Endothelial cell (in vitro differentiated cells): ENCODE measurements at places on chromosomes 5 and 9. TPM values are rescaled to one million over a fixed set of nuclear protein-coding genes. Genes with fewer than 3 reads are reported as not detected.

- peaks cover 19% of the 10 kb centered on the region for H3K36me3 ChIP-seq
- H3K27me3 ChIP-seq: peaks cover 3% of the 10 kb centered on the region
- peaks cover 46% of the 10 kb centered on the region for H3K4me1 ChIP-seq
- H3K4me3 ChIP-seq: peak overlapping the region; percentile 64
- H3K27ac ChIP-seq: no peak overlapping the region
- no peak for DNase-seq
Observed at GRCh38 chr5:76669245-76669644, 46.0 kb upstream of the F2RL2 start.

GRCh38 chr5:150993826-150994412, 26.5 kb upstream of the GPX3 start:
- no peaks in the 10 kb centered on the region for H3K27me3 ChIP-seq
- H3K27ac ChIP-seq: no peak overlapping the region
- peaks cover 14% of the 10 kb centered on the region for H3K36me3 ChIP-seq
- H3K4me1 ChIP-seq: no peaks in the 10 kb centered on the region
- no peak overlapping the region for H3K4me3 ChIP-seq

DNA sequence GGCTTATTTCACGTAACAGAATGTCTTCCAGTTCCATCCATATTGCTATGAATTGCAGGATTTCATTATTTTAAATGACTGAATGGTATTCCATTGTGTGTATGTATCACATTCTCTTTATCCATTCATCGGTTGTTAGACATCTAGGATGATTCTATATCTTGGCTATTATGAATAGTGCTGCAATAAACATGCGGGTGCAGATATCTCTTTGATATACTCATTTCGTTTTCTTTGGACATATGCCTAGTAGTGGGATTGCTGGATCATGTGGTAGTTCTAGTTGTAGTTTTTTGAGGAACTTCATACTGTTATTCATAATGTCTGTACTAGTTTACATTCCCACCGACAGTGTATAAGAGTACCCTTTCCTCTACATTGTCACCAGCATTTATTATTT, 460.5 kb downstream of the MAN2A1 start:
- H3K27ac ChIP-seq: no peak overlapping the region
- H3K4me1 ChIP-seq: no peaks in the 10 kb centered on the region
- no peak overlapping the region for H3K4me3 ChIP-seq

DNA sequence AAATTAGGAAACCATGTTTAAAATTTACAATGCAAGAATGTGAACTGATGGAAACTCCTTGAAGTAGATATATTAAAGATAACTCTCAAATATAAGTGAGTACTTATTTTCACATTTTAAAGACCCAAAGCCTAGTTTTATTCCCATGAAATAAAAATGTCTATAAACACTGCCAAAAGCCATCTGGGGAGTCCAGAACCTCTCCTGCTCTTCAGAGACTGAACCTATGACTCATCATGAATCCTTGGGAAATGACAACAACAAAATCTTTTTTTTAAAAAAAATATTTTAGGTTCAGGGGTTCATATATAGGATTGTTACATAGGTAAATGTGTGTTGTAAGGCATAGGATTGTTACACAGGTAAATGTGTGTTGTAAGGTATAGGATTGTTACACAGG, 33.8 kb upstream of the FYB1 start:
- H3K4me3 ChIP-seq: no peak overlapping the region
- DNase-seq: no peak
- peaks cover under 1% of the 10 kb centered on the region for H3K27me3 ChIP-seq
- no peaks in the 10 kb centered on the region for H3K4me1 ChIP-seq
- no peak overlapping the region for H3K27ac ChIP-seq
- no peaks in the 10 kb centered on the region for H3K36me3 ChIP-seq

GRCh38 chr9:98099346-98099745, 19.7 kb downstream of the TRIM14 start:
- no peaks in the 10 kb centered on the region for H3K4me1 ChIP-seq
- H3K36me3 ChIP-seq: no peaks in the 10 kb centered on the region
- H3K4me3 ChIP-seq: no peak overlapping the region
- no peak overlapping the region for H3K27ac ChIP-seq

GRCh38 chr9:121684381-121685145, 33.1 kb downstream of the DAB2IP start:
- no peak overlapping the region for H3K4me3 ChIP-seq
- H3K27ac ChIP-seq: no peak overlapping the region
- H3K4me1 ChIP-seq: peaks cover 9% of the 10 kb centered on the region
- peaks cover 20% of the 10 kb centered on the region for H3K36me3 ChIP-seq
- DNase-seq: peak; percentile 69

DNA sequence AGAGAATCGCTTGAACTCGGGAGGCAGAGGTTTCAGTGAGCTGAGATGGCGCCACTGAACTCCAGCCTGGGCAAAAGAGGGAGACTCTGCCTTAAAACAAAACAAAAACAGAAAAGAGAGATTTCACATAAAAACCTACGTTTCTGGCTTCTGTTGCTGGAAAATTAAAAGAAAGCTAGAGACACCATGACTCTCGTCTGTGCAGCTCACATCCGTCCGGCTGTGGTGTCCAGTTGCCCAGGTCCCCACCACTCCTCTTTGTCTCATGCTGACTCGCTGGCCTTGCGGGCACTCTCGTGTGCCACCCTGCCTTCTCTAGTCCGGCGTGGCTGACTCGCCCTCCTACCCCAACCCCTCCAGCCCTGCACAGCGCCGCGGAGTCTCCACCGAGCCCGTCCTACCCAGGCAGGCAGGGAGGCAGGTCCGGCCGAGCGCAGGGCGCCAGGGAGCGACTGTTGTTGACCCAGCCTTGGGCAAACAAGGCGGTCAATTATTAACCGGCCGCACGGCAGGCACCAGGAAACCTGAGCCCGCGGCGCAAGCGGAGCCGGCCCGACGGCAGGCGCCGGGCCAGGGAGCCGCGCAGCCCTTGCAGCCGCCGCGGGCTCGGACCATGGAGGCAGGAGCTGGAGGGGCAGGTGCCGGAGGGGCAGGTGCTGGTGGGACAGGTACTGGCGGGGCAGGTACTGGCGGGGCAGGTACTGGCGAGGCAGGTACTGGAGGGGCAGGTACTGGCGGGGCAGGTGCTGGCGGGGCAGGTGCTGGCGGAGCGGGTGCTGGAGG, at the start of gene PRRT1B:
PRRT1B (plus strand) TSS at position 521 of the 783 bp plus-strand sequence; CDS start at position 614, 93 bp downstream.
- H3K4me1 ChIP-seq: peaks cover 11% of the 10 kb centered on the region
- H3K4me3 ChIP-seq: peak within 1 kb of the TSS; percentile 69
- H3K27me3 ChIP-seq: peaks cover 38% of the 10 kb centered on the region
- peak within 1 kb of the TSS; percentile 58 for H3K27ac ChIP-seq

- peaks cover 5% of the 10 kb centered on the region for H3K36me3 ChIP-seq
- H3K27ac ChIP-seq: no peak overlapping the region
- no peak overlapping the region for H3K4me3 ChIP-seq
- H3K27me3 ChIP-seq: no peaks in the 10 kb centered on the region
Observed at GRCh38 chr9:123120953-123121352, 87.5 kb downstream of the GPR21 start.

The NR4A3 gene
- 0.18 TPM for total RNA-seq

The PRELID2 gene
- 4.3 TPM for total RNA-seq

The PCDHGA2 gene
- 1.6 TPM for total RNA-seq

The QRFP gene
- not detected for total RNA-seq

The HAPLN1 gene
- 42.1 TPM for total RNA-seq
